Activated naive CD4-positive, alpha-beta T cell treated with Interleukin-2 at 50 U/mL for 16 hours (primary cell): ENCODE measurements at places on chromosomes 5 and 9.

GRCh38 chr9:77985996-77986395 is 45.6 kb downstream of the GNAQ start:
- no peak for DNase-seq

DNA sequence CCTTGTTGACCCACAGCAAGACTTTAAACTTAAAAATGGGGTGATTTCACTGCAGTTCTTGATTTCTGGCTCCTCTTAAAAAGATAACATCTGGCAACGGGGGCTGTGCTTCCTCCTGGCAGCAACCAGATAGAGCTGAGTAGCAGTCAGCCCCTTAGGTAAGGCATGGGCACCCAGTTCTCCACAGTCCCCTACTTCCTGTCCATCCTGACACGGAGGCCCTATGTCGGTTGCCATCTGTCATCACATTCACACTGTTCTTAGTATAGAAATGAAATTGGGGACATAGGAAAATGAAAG is 11.7 kb downstream of the CD74 start:
- no peak for DNase-seq

DNA sequence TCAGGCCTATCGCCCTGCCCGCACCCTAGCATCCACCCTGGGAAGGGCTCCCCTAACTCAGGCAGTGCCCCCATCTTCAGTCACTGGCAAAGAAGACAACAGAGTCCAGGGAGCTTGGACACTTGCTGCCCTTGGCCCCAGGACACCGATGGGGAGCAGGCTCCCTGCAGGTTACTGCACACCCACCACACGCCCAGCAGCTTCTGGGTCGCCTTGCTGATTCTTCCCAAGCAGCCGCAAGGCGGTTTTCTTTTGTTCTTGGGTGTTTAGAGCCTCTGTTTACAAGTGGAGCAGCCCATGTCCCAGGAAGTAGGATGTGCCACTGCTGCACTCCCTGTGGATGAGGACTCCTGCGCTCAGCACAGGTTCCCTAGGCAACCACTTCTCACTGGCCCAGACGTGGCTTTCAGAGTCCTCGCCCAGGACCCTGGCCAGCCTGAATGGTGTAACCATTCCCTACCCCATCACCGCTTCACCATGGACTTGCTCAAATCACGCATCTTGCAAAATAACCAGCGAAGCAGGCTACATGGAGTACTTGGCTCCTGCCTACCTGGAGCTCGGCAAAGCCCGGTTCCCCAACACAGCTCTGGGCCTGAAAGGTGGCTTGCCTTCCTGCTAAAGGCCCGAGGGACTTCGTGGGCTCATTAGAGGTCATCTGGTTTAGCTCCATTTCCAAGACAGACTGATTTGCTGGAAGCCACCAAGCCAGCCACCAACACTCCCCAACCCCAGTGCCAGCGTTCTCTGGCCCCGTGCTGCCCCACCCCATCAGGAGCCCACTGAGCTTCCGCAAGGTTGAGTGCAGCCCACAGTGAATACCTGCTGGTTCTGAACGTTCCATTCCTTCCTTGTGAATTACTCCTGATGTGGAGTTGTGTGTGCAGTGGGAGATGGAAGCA is 60.0 kb downstream of the PSMB7 start:
- DNase-seq, result no peak

GRCh38 chr9:130900701-130901497 is 4.3 kb upstream of the QRFP start:
- DNase-seq, result no peak

DNA sequence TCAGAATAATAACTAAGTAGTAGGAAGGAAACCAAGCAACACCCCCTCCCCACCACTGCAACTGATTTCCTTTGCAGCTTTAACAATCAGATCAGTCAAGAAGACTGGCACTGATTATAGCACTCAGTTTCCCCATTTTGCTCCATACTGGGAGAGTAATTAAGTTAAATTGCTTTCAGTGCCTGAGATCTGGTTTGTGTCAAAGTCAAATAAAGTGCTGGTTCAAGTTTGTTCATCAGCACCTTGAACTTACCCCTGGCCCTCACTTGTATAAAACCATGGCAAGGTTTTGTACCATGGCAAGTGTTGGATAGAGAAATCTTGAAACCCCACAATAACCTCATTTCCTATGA is 290.2 kb upstream of the SEMA6A start:
- DNase-seq, result no peak

DNA sequence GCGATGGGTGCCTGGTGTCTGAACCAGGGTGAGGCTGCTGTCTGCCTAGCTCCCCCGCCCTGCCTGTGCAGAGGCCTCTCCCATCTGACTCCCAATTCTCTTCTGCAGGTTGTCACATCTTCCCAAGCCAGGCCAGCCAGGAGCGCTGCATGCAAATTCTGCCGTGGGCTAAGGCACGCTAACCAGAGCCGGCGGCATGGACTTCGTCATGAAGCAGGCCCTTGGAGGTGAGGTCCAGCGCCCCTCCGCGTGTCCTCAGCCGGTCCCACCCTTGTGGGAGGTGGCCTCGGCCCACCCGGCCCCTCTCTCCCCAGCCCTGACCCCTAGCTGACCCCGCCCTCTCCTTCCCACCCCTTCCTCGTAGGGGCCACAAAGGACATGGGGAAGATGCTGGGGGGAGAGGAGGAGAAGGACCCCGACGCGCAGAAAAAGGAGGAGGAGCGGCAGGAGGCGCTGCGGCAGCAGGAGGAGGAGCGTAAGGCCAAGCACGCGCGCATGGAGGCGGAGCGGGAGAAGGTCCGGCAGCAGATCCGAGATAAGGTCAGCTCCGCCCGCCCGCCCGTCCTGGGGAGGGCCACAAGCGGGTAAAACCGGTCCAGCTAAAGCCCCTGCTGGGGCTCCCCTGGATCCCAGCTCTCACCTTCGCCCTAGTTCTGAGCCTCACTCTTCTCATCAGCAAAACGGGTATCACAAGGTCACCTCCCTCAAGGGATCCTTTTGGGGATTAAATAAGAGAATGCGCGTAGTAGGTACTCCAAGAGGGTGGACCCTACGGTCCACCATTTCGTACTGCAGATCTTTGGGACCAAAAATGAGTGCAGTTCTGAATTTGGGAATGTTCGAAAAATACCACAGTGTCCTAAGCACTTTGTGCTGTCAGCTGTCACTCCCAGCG is 7.4 kb downstream of the CPLX2 start:
- no peak for DNase-seq

DNA sequence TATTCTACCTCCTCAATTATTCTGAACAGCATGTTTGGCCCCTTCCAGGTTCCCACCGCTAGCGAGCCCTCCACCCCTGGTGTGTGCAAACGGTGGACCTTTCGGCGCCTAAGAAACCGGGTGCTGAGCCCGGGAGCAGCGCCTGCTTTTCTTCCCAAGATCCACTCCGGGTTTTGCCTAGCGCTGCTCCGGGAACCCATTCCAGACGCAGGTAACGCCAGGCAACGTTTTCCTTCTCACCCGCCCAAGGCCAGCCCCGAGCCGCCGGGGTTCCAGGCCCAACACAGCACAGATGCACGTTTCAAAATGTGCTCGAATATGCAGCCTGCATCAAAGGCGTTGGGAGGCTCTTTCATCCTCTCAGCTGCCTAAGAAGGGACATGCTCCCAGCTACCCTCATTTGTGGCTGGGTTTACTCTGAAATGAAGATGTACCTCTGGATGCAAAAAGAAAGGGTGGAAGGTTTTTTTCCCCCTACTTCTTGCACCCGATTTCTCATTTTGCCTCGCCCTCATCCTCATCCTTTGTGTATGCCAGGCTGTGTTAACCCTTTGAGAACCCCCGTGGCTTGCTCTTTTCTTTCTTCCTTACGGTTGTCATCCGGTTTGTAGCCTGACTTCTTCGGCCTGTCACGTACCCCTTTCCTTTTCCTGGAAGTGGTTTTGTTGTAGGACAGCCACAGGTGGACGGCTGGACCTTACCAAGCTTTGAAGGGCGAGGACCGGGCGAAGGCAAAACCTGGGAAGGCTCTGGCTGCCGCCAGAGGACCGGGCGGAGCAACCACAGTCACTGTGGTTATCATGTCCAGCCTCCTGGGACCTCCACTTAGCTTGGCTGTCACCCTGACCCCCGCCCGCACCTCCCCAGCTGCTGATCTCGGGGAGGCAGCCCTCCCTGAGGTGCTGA is 226.9 kb downstream of the SMARCA2 start:
- DNase-seq, result peak; percentile 64

DNA sequence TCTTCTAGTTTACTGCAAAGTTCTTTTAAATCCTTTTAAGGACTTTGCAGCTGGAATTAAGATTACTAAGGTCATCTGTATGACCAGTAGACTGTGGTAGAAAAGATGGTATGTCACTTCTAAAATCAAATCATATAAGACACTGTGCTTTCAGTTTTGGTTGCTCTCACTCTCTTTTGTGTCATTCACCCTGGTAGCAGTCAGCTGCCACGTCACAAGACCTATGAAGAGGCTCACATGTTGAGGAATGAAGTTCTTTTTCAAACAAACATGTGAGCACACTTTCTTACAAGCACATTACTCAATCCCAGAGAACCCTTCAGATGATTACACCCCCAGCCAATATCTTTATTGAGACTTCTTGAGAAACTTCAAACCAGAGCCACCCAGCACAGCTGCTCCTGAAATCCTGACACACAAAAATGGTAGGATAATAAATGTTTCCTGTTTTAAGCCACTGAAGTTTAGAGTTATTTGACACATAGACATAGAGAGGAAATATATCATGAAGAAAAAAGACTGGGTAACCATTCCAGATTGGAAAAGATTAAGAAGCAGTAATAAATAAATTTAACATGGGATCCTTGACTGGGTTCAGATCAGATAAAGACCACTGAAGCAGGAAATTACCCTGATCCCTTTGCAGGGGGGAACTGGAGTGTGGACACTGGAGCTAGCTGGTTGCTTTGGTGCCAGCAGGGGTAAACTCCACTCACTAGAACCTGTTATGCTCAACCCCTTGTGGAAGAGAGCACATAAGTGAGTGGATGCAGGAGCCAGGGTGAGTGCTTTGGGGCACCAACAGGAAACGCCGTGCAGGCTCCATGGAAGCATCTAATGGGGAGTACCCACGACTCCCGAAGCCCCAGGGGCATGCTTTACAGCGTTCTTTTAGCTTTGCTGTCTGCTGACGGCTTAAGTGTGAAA is 64.1 kb downstream of the SLCO4C1 start:
- no peak for DNase-seq

DNA sequence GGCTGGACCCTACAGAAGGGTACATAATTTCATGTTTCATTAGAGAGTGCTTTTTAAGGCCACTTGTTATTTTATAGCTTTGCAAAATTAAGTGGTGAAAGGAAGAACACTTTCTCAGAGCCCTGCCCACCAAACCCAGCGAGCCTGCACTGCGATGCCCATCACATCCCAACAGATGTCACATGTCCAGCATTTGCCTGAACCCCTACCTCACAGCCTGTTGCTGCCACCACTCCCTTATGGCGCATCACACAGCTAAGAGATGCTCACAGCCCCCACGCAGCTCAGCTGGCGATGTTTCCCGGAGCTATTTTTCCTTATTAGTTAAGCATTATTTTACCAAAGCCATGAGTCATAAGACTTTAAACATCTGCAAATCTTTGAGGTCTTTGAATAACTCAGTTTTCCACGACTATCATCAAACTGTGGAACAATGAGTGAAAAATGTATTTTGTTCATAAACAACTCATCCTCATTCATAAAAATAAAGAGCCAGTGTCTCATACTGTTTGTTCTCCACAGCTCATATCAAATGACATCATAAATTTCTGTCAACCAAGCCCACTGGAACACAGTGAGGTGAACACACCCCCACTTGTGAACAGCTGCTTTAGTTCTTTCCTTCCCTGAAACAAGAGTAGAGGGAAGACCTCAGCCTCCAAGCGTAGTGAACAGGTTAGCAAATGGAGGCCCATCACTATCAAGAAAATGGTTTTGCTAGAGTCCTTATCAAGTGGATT is 104.9 kb downstream of the SYK start:
- DNase-seq, result no peak

- DNase-seq, result no peak
These were observed 81.5 kb downstream of the NIPBL start for GRCh38 chr5:36957953-36958537.

DNA sequence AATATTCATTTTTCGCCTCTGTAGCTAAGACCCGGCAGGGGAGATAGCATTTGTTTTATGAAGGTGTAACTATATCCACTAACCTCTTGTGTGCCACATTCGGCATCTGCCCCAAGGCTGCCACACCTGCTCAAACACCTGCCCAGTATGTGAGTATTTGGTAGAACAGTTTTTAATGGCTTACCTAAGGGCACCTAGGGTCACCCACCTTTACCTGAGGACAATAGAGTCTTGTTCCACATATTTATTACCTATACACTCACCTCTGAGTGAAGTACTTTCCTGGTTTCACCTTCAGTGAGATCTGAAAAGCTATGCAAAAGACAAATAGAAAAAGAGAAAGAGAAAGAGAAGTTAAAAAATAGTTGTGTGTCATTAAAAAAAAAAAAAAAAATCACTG is 68.0 kb upstream of the PIP5K1B start:
- DNase-seq, result no peak

DNA sequence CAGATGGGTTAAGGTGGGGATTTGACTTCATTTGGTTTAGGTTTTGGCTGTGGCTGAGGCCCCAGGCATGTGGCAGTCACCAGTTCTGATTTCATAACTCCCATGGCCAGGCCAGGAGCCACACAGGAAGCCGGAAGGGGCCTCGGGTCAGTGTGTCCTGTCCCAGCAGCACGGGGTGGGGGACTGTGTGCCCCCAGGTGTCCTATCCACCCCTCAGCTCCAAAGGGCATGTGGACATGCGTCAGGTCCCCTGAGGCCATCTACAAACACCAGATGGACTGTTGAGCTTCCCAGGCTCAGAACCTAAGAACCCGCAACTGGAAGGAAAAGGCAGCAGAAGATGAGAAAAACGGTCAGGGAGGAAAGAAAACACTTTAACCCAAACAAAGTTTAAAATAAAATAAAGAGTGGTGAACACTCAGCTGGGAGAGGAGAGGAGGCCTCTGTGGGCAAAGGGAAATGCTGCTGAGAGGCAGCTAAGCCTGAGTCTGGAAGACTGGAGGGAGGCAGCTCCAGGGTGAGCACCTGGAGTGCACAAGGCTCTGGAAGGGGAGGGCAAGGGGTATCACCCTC is 260.8 kb downstream of the AUH start:
- DNase-seq, result no peak

GRCh38 chr9:136052472-136052880 is 42.6 kb downstream of the NACC2 start:
- DNase-seq, result no peak

DNA sequence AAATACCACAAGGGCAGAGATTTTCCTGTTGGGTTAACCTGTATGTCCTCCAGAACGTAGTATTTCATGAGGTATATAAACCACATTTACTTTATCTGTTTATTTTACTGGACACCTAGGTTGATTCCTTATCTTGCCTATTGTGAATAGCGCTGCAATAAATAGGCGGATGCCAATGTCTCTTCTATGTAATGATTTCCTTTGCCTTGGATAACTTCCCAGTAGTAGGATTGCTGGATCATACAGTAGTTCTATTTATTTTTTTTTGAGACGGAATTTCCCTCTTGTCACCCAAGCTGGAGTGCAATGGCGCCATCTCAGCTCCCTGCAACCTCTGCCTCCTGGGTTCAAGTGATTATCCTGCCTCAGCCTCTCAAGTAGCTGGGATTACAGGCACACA is 15.6 kb upstream of the TUT7 start:
- no peak for DNase-seq
